Gastrocnemius medialis (tissue), 4 donors: ENCODE measurements at places on chromosomes 13 and 19.

GRCh38 chr19:42606660-42607351 lies 12.1 kb upstream of the CEACAM8 start:
- DNase-seq: no peak

DNA sequence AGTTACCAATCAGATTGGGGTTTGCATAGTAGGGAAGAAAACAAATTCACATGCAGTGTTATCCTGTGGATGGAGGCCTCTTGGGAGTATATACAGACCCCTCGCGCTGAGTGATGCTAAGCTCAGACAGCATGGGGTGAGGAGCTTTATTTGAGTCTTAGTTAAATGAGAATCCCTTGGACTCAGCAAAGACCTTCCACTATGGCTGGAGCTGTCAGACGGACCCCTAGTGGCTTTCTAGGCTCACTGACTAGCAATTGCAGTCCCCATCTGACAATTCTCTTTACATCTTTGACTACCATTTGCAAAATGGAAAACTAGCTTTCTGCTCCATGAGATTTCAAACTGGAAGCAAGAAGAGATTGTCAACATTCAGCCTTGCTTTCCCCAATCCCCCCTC lies 90.4 kb downstream of the STOML3 start:
- DNase-seq: no peak

DNA sequence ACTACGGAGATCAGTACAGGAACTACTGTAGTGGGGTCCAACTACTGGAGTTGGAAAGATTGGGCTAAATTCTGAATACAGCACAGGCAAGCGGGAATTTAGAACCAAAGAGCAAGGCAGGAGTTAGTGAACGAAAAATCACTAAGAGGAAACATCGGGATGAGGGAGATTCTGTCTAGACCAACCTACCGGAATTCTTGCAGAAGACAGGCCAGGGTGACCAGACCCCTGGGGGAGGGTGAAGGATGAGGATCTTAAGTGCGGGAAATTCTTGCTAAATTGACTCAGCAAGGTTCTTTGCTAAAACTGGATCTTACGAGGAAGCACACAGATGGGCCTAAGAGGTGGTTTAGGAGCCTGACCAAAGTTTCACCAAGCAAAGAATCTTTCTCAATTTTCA lies 13.2 kb upstream of the PSPC1 start:
- DNase-seq: no peak

- DNase-seq: no peak
These were observed 116.5 kb downstream of the SLITRK1 start for GRCh38 chr13:83765796-83766195.

GRCh38 chr19:2810141-2811091 lies 9.3 kb upstream of the ZNF554 start:
- no peak for DNase-seq

DNA sequence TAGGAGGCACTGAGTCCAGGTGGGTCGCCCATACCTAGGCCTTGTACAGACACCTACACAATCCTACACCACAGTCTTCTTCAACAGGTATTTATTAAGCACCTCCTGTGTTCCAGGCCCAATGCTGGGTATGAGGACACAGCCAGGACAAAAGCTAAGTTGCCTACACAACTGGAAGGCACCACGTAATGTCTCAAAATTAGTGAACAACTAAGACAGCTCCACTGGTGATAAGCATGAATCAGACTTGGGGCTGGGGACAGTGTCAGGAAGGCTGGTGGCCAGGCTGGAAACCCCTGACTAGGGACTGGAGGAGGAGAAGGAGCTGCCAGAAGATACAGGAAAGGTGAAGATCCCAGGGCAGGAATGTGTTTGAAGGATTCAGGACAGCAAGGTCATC lies 2.4 kb downstream of the SMIM24 start:
- no peak for DNase-seq

DNA sequence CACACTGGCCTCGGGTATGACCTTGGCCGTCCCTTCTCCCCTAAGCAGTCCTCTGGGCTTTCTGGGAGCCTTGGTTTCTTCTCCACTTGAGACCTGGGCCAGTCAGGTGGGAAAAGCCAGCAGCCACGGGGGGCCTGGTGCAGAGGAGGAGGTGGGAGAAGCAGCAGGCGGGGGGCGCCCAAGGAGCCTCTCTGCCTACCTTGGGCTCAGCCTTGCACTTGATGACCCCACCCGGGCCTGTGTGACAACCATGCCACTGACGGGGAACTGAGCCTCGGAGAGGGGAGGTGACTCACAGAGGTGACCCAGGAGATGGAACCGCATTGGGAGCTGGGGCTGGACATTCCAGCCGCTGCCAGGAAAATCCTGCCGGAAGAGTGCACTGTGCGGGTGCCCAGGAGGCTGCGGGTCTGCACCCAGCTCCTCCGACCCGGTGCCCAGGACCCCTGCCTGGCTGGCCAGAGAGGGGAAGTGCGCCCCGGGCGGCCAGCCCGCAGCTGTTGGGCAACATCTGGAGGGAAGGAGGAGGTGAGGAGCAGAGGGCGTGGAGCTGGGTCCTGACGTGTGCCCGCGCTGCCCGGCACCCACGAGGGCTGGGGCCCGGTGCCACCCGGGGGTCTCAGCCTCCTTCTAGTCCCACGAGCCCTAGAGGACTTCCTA lies 23.4 kb upstream of the SLC7A10 start:
- no peak for DNase-seq

DNA sequence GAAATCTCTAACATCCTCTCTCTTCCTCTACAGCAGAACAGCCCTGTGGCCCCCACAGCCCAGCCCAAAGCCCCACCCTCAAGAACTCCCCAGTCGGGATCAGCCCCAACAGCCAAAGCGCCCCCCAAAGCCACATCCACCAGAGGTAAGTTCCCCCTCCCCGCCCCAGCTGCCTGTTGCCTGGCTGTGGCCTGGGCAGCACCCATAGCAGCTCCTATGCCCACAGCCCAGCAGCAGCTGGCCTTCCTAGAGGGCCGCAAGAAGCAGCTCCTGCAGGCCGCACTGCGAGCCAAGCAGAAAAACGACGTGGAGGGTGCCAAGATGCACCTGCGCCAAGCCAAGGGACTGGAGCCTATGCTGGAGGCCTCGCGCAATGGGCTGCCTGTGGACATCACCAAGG lies 14.5 kb downstream of the CC2D1A start:
- no peak for DNase-seq

DNA sequence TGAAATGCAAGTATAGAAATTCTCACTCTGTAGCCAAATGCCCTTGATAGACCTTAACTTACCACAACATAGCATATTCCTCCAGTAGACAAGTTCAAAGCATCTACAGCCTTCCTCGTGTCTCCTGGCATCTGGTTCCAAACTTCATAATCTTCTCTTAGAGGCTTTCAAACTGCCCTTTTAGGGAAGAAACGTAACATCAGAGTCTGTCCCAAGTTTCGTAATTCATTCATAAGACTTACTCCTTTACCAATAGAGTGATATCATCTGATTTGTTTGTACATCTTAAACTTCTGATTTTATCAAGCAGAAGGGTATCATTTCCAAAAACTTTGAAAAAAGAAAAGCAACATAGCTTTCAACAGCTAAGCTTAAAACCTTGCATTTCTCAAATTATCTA lies 137.4 kb downstream of the SPRY2 start:
- DNase-seq: no peak

- no peak for DNase-seq
These were observed 42.4 kb downstream of the BBC3 start for GRCh38 chr19:47188507-47189033.

DNA sequence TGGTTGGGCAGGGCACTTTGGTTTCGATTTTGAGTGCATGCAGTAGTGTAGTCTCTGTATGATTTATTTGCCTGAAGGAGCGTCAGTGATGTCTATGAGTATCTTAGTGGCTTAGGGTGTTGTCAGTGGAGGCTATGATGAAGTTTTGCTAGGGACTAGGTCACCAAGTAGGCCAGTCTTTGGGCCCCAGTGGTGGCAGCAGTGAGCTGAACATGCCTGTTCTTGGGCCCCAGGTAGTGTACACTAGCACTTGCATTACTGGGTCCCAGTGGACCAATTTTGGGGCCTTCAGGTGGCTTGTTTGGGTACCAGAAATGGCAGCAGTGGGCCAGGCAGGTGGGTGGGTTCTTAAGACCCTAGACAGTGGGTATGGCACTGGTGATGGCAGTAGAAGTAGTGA lies 598.7 kb upstream of the SPRY2 start:
- DNase-seq: no peak

DNA sequence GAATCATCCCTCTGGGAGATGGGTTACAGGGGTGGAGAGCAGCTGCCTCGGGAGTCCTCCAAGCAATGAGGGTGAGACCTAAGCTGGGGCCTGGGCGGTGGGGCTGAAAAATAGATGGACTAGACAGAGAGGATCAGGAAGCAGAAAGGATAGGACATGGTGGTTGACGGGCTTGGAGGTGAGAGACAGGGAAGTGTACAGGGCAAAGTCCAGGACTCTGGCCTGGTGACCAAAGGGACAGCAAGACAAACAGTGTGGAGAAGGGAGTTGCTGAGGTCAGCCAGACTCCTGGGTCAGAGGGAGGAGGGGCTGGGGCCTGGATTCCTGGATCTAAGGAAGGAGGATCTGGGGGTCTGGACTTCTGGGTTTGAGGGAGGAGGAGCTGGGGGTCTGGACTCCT lies 5.5 kb downstream of the PHLDB3 start:
- no peak for DNase-seq

- no peak for DNase-seq
These were observed 25.7 kb upstream of the PNMA8B start for GRCh38 chr19:46521241-46521868.

- DNase-seq: no peak
These were observed 17.2 kb downstream of the BLOC1S3 start for GRCh38 chr19:45195764-45196163.

DNA sequence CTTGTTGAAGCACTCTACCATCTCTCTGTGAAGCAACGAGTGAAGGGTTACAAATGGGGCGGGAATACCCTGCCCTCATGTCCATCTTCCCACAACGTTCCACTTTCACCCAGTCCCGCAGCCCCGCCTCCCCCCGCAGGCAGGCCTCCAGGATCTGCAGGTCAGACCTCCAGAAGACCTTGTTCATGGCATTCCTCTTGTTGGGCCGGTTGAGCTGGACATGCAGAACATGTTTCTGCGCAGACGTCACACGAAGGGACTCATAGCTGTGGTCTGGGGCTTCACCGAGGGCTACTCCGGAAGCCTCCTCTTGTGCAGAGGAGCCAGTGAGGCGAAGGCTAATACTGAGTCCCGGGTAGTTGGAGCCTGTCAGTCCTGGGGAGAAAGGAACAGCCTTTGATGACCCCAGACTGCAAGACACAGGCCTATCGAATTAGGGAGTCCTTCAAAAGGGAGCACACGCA lies 420 bp downstream of the ECH1 start:
- DNase-seq: peak; percentile 81

DNA sequence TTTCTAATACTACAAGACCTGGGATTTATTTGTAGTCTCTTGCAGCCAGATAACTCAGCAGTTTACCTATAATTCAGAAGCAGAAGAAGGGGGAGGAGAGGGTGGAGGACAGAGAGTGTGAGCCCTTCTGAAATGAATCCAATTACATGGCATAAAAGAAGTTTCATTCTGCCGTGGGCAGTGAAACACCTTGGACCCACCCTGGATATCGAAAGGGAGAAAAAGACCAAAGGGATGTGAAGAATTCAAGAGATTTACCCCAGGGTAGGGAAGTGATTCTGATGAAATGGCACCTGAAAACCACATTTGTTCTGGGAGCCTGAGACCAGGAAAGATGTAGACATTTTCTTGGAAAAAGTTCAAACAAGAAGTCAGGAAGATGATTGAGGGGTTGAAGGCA lies 140.9 kb downstream of the NDFIP2 start:
- DNase-seq: no peak

GRCh38 chr13:59861676-59862075 lies 302.1 kb downstream of the DIAPH3 start:
- DNase-seq: no peak
